ENCODE measurements at places on chromosomes 2 and 18.
A peak's percentile ranks its signal among the peaks of the same experiment; 100 is the strongest.

- DNase-seq: no peak
These were observed 140.3 kb upstream of the FOSL2 start for GRCh38 chr2:28252311-28252710.

DNA sequence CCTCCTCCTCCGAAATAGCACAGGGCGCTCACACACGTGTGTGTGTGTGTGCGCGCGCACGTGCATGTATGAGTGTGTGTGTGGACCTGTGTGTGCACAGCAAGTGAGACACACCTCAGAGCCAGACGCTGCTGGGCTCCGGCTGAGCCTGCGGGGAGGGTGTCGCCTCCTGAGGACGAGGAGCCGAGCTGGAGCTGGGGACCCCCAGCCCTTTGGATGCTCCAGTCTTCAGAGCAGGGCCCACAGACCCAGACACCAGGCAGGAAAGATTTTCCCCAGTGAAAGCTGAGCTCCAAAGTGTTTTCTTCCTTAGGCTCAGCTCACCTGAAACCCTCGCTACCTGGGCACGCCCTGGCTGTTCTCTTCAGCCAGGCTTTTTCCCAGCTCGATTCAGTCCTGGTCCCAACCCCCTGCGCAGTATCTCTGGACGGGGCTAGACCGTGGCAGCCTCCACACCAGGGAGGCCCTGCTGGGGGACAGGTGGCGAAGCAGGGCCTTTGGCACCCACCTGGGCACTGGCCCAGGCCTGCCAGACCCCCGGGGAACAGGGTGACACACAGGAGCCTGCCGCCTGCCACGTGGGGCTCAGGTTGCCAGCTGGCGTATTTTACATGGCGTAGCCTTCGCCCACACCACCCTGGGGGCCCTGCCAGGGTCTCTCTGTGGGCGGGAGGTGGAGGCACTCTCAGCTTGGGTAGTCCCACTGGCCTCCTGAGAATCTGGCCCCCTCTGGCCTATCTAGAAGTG, 36.2 kb downstream of the PDIA6 start:
- no peak for DNase-seq

- DNase-seq: peak; percentile 44
These were observed 775 bp downstream of the SPRED2 start for GRCh38 chr2:65431421-65432226.

GRCh38 chr2:227789803-227790202, 23.8 kb upstream of the CCL20 start:
- DNase-seq: no peak

GRCh38 chr18:22871809-22872525, 61.2 kb upstream of the RBBP8 start:
- DNase-seq: no peak

GRCh38 chr2:159091976-159092375, 123.5 kb downstream of the TANC1 start:
- DNase-seq: no peak

DNA sequence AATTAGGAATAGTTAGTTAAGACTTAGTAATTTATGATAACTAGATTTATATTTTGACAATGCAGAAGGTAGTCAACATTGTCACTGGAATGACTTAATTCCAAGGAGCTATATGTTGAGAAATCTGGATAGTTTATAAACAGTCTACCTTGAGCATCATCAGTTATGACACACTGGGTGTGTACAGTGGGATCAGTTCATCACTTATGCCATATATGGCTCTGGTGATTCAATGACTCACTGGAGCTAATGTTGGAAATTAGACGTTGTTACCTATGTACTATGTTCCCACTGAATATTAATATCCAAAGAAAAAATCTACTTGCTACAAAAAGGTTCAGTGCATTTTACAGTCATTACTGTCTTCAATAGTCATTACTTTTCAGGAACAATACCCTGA, 34.0 kb upstream of the ITPRID2 start:
- DNase-seq: no peak

GRCh38 chr2:197426723-197427603, 7.9 kb downstream of the SF3B1 start:
- no peak for DNase-seq

DNA sequence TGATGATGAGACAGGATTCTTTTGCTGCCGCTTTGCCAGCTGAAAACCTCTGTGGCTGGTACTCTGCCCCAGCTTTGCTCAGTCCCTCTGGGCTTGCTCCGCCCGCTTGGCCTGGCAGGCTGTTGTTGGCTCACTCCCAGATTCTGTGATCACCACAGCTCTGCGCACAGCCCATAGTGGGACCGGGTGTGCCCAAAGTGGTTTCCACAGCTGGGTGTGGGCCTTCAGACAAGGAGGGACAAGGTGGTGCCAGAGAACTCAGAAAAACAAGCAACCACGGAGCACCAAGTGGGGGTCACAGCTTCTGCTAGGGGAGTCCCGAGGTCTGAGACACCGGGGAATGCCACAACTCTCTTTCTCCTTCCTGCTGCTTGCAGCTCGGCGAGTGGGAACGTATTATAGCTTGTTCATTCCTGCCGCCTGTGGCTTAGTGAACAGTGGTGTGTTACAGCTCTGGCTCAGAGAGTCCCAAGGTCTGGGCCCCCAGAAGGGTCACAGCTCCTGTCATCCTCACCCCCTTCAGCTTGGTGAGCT, 9.2 kb upstream of the KYNU start:
- DNase-seq: peak; percentile 3

DNA sequence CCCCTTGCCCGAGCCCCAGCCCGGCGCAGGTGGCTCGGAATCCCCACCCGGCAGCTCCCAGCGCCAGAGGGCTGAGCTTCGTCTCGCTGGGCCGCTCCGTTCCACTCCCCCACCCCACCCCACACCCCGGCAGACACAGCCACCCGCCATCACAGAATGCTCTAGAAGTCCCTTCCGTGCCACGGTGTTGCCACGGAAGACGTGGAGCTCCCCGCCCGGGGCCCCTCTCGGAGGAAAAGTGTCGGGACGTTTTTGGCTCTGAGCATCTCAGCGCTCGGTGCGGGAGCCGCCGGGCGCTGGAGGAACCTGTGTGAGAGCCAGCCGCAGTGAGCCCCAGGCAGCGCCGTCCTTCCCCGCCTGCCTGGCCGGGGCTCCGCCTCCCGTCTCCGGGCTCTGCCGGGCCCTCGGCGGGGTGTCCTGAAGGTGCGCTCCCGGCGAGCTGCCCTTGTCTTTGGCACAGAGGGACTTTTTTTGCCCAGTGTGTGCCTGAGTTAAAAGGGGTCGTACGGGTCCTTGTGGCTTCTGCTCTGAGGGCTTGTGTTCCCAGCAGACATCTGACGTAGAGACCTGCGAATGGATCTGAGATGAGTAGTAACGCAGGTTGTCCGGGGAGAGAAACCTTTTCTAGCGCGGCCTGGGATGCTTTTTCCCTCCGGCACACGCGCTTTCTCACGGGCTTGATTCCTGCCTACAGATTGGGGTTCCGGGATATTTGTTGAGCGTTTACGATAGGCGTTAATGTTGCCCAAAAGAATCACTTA, 1.8 kb downstream of the ZCCHC2 start:
- peak; percentile 22 for DNase-seq

GRCh38 chr18:76121011-76121410, 374.0 kb downstream of the ZNF516 start:
- no peak for DNase-seq

DNA sequence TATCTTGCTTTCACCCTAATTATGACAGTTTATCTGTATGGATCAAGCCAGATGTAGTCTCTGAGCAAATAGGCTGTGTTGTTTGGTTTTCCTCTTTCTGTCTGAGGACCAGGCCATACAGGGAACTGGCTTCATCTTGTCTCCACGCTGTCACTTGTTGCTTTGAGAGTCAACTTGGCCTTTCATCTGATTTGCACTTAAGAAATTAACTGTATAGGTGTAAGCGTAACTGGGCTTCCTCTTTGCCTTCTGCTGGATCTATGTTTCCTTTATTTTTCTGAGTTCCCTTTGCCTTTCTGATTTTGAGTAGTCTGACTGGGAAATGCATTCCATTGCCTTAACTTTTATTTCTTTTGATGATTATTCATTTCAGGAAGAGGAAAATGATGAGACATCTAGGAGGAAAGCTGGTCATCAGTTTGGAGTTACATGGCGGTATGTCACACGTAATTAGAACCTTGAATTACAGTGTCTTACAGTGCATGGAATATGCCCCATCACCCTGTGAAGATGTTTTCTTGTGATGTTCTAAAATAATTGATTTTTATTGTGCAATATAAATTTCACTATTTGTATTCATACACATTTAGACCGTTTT, 17.4 kb downstream of the PTCD3 start:
- no peak for DNase-seq

- DNase-seq: no peak
These were observed 23.9 kb upstream of the SCYGR5 start for GRCh38 chr2:227642656-227643055.

GRCh38 chr2:127160676-127161075, 53.7 kb upstream of the BIN1 start:
- no peak for DNase-seq

DNA sequence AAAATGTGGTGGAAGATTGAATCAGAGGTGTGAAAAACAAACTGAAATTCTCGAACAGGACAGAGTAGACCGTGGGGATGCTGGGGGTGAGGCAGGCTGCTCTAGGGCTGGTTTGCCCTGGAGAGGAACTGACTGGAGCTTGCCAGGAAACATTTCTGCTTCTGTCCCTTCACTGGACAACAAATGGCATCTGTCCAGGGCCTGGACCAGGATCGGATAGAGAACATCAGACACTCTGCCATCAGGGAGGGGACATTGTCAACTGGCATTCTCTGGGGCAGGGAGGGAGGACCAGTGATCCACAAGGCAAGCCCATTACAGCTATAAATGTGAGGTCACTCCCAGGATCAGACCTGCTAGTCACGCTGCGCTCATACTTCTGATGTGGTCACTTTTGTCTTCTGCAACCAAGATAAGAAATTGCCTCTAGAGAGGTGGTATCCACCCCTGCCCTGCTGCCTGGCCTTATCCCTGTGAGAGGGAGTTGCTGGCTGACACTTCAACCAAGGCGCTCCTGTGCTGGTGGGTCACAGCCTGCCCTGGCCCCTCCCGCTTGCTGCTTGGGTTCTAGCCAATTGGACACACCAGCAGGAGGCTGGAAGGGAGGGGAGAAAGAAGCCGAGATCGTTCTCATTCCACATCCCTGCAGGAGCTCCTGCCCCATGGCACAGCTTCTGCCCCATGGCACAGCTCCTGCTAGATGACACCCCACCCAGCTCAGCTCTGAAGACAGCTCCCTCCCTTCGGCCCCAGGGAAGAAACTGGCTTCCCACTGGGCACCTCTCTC, 8.7 kb downstream of the NPPC start:
- DNase-seq: no peak

DNA sequence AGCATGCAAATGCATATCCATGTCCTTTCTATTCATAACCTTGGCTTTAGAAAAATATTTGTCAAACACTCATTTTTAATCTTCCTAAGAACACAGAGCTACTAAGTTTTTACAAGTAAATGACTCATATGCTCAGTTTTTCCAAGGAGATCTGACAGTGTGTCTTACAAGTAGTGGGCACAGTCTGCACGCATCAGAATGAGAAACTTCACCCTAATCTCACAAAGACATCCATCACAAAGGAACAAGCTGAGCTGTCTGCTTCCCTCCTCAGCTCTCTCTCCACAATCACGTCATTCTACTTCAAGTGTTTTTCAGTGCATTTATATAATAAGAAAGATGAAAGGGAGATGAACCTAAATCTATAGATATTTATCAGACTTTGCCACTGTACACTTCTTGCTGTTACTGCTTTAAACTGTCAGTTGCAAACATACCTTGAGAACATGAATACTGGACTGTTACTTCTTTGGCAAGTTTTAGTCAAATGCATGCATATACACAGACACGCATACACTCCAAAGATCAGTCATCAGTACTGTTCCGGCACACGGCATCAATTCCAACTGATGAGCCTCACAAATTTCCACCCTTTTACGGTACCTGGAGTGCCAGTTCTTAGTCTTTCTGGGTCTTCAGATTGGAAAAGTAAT, 75.7 kb downstream of the RBMS1 start:
- DNase-seq: no peak

DNA sequence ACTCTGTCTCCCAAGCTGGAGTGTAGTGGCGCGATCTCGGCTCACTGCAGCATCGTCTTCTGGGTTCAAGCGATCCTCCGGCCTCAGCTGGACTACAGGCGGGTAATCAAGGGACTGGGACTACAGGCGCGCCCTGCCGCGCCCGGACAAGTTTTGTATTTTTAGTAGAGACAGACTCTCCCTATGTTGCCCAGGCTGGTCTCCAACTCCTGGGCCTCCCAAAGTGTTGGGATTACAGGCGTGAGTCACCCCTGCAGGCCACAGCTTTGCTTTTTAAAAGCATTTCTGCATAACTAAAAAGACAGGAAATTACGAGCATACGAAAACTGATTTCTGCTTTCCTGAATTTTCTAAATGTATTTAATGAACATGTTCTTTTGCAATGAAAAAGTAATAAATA, 916 bp upstream of the OSBPL1A start:
- DNase-seq: no peak

GRCh38 chr18:62957885-62958472, 242.6 kb downstream of the PHLPP1 start:
- peak; percentile 47 for DNase-seq

DNA sequence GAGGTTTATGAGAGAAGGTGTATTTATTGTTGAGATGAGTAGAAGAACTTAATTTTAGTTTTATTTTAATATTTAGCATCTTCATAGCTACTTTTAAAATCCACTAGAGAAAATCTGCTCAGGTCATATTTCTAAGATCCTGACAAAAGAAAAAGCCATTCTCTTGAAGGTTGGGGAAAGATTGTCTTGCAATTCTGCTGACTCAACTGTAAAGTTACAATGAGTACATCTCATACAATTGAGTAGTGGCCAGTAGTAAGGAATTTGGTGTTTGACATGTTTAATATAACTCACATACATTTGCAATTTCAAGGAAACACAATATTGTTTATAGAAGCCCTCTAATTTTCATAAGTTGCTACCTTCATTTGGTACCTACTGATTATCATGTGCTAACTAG, 344.5 kb downstream of the LRRTM1 start:
- DNase-seq: no peak

DNA sequence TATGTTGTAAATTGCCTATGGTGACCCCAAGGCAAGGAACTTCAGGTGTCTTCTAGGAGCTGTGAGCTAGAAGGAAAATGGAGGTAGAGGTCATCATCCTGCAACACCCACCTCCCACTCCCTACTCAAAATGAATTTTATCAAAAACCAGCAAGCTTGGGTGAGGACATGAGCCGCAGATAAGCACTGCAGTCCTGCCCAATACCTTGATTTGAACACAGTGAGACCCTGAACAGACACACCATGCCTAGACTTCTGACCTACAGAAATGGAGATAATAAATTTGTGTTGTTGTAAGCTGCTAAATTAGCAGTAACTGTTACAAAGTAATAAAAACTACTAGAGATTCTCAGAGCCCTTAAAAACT, 13.4 kb downstream of the MEX3C start:
- DNase-seq: no peak

DNA sequence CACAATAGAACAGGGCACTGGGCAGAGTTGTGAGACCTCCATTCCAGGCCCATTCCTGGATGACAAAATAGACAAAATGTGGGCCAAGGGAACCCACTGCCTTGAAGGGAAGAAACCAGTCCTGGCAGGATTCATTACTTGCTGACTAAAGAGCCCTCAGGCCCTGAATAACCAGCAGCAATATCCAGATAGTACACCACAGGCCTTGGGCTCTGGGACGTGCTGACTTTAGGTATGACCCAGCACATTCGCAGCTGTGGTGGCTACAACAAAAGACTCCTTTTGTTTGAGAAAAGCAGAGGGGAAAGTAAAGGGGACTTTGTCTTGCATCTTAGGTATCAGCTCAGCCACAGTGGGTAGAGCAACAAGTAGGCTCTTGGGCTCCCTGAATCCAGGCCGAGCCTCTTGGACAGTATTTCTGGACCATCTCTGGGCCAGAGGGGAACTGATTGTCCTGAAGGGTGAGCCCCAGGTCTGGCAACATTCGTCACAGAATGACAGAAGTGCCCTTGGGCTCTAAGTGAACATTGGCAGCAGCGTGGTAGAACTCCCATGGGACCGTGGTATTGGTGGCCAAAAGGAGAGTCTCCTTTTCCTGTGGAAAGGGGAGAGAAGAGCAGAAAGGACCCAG, 89.9 kb upstream of the CD226 start:
- no peak for DNase-seq

Data from NCI-H446 (cell line).